Activated CD8-positive, alpha-beta memory T cell treated with anti-CD3 and anti-CD28 coated beads, Interleukin-2, amount 50 U/mL, for 48 hours (primary cell): ENCODE measurements at places on chromosomes 3 and 15.
A peak's percentile ranks its signal among the peaks of the same experiment; 100 is the strongest.

DNA sequence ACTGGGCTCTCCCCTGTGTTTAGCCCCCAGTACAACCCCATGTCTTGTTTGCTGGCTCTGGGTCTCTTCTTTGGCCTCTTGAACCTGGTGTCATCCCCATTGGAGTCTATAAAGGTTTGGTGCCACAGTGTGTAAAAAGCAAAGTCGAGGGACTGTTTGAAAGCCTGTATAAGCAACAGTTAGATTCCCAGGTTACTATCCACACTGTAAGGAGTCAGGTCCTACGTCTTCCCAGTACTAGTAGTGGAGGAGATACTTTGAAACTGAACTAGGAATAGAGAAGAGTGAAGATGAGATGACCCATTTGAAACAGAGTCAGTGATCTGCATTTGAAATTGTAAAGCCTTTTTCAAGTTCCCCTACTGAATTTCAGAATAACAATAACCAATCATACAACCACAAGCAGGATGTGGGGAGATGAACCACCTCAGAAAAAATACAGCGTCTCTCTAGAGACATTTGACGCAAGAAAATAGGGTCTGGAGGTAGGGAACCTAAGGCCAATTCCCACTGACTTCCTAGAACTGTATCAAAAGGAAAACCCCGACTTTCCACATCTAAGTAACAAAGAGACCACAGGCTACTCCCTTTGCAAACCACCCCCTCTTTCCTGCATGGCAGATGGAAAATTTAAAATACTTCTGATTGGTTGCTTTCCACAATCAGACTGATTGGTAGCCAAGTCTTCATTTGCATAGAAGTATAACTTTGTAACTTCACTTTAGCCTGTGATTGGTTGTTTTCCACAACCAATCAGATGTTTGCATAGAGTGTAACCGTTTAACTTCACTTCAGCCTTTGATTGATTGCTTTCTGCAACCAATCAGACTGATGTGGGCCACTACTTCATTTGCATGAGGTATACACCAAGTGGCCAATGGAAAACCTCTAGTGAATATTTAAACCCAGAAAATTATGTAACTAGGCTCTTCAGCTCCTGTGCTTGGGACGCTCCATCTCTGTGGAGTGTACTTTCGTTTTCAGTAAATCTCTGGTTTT is 49.9 kb upstream of the NEDD4 start:
- no peak for DNase-seq

DNA sequence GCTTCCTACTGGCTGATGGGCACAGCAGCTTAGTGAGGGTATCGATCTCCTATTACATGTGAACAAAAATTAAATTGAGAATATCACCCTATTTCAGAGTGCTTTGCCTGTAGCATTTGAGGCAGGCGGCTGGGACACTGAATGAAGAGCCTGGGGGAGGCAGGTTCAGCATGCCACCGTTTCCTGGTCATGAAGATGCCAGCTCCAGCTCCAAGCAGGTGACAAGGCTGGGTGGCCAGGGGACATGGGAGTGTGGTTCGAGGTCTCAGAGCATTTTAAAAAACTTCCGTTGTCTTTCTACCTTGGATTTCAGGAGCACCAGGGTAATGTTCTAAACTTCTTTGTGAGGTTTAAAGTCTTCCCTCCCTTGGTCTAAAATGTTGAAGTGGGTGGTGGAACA is 158.2 kb downstream of the RPLP1 start:
- DNase-seq, result no peak

GRCh38 chr15:73872346-73872745 is 1.0 kb upstream of the TBC1D21 start:
- peak; percentile 18 for DNase-seq

GRCh38 chr3:129690406-129690805 is 83.9 kb upstream of the PLXND1 start:
- DNase-seq, result no peak

GRCh38 chr15:98003996-98004395 is 43.5 kb downstream of the ARRDC4 start:
- no peak for DNase-seq

DNA sequence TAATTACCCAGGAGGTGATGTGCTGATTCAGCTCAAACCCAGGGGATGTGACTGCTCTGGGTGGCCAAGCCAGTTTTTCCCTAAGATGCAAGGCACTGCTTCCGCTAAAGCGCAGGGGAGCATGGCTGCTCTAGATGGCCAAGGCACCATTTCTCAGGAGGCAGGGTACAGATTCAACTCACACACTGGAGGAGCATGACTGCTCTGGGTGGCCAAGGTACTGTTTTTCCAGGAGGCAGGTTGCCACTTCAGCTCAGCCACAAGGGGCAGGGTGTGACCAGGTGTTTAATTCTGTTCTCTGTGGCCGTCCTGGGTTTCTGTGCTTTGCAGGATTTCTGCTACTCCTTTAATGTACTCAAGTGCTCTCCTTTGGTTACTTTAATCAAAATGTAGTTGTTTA is 659.3 kb upstream of the ARRDC4 start:
- DNase-seq, result no peak

DNA sequence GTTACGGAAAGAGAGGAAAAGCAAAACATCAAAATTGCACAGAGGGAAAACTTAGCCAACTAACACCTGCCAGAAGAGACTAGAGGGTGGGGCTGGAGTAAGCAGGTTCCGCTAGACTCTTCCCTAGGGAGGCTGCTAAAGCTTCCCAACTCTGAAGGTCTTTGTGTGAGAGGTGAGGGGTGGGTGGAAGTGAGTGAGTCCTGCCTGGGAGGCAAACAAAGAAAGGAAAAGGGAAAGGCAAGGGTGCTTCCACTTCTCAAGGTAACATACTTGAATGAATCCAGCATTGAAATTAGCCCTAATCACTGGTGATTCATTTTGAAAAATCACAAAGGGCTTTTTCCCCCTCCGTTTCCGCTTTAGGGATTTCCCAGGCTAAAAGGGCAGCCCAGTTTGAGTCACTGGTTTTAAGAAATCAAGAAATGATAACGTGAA is 220.5 kb upstream of the ADAMTS9 start:
- no peak for DNase-seq

GRCh38 chr3:134536781-134537180 is 50.9 kb downstream of the CEP63 start:
- DNase-seq, result no peak

- DNase-seq, result no peak
Measured at GRCh38 chr3:184134746-184135148, 411 bp upstream of the EIF2B5 start.

DNA sequence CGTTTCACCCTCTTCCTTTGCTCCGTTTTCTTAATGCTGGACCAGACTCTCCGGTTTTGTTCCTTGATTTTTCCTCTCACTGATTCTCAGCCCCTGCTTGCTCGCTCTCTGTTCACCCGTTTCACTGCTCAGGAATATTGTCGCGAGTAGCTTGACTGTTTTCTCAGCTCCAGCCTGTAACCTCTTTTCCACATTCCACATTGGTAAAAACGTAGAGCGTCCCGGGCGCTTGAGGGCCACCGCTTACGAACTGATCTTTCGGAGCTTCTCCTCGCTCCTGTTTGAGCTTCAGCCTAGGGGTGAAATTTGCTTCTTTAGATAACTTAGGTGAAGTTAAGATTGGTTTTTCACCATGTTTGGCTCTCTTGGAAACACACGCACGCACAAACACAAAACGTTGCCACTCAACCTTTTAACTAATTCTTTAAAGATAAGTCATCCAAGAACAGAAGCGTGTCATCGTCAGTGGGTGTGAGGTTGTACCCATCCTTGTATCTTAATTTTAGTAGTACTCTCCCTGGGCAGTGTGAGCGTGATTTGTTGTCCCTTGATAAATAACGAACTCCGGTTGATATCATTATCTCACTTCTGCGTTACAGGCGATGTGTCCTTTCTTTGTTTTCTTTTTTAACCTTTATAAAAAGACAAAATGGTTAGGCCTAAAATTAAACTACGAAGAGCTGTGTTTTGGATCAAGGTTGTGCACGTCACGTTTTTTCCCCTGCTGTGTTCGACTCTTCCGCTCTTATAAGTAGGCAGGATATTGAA is 1.0 kb downstream of the PAK2 start:
- DNase-seq, result peak; percentile 64

GRCh38 chr15:87032295-87032694 is 952.6 kb downstream of the AGBL1 start:
- DNase-seq, result no peak

DNA sequence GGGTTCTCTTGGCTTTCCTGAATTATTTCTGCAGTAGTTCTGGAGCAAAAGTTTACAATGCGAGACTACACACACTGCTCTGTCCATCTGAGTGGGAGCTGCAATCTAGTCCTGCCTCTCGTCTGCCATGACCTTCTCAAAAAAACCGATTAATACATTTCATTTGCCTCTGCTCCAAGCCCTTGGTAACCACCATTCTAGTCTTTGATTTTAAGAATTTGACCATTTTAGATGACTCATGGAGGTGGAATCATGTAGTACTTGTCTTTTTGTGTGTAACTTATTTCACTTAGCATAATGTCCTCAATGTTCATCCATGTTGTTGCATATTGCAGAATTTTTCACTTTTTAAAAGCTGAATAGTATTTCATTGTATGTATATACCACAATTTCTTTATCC is 356.9 kb downstream of the SV2B start:
- no peak for DNase-seq

DNA sequence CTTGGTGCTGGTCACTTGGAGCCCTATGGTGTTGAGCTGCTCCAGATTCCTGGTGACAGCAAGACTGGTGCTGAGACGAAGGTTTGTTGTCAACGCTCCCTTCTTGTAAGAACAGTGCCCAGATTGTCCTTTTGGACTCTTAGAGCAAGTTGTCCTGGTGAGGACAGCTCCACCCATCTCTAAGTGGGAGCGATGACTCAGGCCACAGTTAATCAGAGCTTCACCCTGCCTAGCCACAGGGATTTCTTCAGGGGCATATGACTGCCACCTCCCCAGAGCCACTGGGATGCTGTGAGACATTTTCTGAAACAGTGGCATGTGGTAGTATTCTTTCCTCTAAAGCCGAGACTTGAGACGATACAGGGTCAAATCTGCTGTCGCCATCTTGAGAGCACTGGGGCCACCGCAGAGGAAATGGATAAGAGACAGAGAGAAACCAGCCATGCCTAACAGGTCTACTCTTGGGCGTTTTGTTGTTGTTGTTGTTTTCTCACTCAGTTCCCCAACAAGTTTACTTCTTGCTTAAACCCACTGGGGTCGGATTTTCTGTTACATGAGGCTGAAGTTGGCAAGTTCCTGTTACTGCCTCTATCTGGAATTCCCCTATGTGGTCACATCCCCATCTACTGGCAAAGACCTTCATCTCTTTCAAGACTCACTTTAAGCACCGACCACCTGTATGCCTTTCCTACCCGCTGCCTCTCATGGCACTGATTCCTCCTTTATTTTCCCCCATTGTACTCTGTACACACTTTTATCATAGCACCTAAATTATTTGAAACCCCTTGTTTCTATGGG is 16.0 kb upstream of the PCOLCE2 start:
- DNase-seq, result no peak

DNA sequence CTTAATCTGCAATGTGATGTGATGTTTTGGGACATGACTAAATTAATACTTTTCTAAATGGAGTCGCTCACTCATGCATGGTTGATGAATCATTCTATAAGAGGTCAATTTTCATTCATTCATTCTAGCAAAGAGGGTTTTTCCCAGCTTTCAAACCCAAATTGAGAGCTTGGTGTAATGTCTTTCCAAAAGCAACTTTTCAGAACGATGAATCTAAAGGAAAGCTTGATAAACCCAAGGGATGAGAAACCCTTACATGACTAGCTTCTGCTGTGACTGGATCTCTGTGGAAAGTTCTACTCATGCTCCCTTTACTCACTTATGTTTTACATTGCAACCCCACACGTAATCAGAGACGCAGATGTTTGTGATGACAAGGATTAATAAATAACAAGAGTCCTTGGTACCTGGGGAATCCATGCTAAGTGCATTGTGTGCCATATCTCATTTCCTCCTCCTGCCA is 47.7 kb downstream of the PDZRN3 start:
- no peak for DNase-seq
